ENCODE measurements at places on chromosomes 12 and 14.
A peak's percentile ranks its signal among the peaks of the same experiment; 100 is the strongest.

GRCh38 chr12:7512553-7512952 lies 9.0 kb upstream of the CD163 start:
- peak; percentile 55 for DNase-seq

DNA sequence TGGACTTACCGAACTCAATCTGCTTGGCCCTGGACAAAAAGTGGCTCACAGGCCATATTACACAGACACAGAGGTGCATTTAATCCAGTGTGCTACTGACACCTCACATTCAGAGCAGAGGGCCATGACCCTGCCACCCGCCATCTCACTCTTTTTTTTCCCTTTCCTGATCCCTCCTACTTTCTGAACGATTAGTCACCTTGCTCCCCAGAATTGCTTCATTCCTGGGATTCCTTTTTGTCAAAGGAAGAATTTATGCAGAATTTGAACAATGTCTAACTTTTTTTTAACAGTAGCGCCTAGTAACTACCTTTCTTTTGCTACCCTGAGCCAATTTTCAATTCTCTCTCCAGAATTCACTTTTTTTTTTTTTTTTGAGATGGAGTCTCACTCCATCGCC lies 4.6 kb downstream of the PKP2 start:
- DNase-seq, result no peak

- DNase-seq, result no peak
Measured at GRCh38 chr14:69269381-69269780, 9.4 kb downstream of the GALNT16 start.

DNA sequence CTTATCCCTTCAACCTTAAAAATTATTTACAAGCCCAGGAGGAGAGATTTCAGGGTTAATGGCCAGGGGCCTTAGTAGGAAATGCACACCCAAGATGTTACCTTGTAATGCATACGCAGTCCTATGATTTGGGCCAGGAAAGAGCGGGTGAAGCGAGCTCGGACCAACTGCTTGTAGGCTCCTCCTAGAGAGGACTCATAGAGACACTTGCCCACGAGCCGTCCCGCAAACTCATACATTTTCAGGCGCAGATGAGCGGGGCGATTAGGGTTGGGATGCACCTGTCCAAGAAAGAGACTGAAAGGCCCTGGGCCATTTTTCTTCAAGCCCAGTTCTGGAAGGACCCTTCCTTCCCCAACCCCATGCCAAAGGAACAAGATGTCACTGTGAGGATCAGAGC lies 43.0 kb downstream of the AREL1 start:
- DNase-seq, result no peak

DNA sequence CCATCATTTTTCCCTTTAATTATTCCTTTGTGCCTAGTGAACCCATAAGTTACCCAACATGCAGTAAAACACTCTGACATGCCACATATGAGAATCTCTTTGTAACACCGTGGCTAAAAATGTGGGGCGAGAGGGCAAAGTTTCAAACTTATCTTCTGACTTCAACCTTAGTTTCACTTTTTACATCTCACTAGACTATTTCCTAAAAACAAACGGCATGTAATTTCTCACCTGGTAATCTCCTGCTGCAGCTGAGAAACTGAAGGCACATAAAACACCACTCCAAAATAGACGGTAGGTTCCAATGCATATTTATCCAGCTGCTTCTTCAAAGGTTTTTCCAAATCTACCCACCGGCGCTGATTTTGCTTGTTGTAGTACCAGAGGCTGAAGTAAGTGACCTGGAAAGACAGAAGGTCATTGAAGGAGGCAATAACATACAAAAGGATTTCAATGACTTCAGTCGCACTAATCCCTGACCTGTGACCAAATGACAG lies 37.9 kb downstream of the PTPN21 start:
- DNase-seq, result no peak

DNA sequence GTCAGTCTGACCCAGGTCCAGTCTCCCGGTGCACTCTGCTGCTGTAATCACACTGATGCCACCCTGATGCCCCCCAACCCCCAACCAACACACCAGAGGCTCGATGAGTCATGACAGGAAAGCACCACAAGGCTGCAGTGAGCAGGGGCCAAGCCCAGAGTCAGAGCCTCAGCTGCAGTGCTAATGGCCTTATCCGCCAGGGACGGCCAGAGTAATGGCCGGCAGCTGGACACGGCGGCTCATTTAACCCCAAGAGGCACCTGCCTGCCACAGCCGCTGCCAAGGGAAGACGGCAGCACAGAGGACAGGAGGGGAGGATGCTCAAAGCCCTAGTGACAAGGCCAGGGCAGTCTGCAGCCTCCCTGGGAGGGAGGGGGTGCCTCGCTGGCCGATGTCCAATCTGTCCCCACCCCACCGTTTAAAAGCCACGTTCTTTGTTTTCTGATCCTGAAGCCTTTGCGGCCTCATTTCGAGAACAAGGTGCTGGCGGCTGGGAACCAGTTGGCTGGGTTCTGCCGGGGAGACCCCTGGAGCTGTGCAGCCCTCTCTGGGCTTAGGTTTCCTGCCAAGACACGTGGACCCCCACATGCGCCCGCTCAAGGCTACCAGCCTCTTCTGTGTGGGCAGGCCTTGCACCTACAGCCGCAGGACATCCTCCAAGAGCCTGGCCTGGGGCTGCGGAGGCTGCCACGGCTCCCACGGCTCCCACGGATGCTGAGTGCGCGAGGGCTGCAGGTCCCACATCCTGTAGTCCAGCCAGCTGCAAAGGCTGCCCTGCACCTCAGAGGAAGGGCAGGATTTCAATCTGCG lies 13.1 kb downstream of the CCDC85C start:
- DNase-seq, result peak; percentile 21

GRCh38 chr14:106551265-106551664 lies 1024.9 kb downstream of the TMEM121 start:
- DNase-seq, result no peak

- no peak for DNase-seq
Measured at GRCh38 chr12:104460973-104461698, 4.4 kb downstream of the CHST11 start.

DNA sequence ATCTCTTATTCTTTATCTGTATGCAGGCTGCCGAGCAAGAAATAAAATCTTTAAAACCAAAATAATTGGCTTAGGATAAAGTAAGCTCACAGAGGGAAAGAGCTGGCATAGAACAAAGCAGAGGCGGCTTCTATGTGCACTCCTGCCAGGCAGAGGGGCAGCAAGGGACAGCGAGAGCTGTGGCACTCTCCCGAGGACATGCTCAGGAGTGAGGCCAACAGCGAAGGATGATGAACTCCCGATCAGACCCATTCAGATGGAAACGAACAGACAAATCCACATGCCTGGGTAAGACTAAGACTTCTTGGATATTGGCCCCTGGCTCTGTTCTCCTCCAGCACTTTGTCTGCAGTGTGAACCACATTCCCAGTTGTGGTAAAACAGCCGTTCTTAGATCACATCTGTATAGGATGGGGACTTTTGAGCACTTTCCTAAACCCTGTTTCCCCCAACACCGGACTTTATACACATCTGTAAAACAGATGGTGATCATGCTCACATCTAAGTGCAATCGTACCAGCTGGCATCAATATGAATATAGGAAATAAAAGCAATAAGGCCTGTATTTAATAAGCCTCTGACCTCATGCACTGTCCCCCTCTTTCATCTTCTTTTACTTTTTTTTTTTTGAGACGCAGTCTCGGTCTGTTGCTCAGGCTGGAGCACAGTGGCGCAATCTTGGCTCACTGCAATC lies 134.1 kb downstream of the PPM1H start:
- no peak for DNase-seq

DNA sequence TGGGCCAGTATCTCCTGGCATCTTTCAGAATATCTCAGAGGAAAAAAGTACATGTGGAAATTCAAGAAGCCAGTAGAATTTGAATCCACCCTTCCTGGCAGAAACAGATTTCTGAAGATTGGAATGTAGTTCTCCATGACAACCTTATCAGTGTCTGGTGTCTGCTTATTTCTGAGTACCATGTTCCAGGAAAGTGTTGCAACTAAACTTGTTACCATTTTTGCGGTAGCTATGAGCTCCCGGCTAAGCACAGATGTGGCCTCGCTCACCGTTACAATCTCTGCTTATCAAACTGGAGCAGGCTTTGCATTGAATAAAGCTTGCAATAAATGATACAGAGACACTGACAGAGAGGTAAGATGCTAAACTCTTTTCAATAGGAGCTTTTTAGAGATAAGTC lies 13.0 kb upstream of the ITPR2 start:
- peak; percentile 44 for DNase-seq

DNA sequence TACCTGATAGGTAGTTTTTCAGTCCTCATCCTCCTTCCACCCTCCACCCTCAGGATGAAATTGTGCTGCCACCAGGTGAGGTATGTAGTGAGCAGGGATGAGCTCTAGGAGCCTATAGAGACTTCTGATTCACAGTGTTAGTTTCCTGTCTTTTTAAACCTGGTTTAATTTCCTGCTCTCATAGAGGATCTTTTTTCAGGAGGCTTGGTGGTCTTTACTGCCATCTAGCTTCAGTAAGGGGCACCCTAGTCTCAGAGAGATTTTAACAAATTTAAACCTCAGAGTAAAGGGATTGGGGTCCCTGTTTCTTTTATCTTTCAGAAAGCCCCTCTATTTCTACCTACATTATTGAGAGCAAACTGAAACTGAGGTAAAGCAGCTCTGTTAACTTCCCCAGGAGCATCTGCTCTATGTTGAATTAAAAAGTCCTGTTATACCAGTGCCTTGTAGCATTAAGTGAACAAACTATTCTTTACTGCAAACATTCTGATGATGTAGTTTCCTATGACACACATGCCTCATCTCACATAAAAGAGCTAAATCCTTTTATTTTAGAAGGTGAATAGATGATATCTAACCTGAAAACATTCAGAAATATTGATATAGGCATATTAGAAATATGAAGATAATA lies 172.2 kb upstream of the DDHD1 start:
- no peak for DNase-seq

- no peak for DNase-seq
Measured at GRCh38 chr14:102197317-102197853, 57.7 kb downstream of the WDR20 start.

DNA sequence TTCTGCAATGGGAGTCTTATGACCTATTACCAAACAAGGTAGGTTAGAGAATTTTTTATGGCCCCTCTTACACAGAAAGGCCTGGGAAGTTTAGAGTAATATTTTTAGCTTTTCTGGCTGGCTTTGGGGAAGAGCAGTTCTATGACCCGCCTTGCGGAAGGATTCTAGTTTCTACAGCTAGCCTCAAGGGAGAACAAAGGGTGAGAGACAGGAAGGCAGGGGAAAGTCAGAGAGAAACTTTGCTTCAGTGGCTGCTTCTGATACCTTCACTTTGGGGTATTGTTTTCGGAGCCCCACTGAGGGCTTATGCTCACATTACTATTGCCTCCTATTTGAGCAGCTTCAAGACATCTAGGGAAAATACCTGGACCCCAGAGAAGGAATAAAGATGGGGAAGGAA lies 80.7 kb upstream of the NUDT4 start:
- DNase-seq, result no peak

DNA sequence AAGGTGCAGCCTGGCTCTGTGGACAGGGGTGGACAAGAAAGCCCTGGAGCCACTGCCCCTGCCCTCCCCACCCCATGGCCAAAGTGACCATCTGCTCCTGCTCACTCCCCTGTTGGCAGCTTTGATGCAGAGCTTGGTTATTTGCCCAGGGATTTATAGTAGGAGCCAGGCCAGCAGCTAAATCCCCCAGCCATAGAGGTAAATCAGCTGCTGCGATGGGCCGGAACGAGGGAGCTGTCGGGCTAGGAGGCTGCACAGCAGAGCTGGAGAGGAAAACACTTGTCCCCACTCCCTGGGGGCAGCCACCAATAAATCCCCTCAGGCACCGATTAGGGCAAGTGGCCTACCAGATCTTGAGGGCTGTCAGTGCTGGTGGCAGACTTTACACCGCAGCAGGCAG lies 26.0 kb downstream of the SMUG1 start:
- DNase-seq, result no peak

DNA sequence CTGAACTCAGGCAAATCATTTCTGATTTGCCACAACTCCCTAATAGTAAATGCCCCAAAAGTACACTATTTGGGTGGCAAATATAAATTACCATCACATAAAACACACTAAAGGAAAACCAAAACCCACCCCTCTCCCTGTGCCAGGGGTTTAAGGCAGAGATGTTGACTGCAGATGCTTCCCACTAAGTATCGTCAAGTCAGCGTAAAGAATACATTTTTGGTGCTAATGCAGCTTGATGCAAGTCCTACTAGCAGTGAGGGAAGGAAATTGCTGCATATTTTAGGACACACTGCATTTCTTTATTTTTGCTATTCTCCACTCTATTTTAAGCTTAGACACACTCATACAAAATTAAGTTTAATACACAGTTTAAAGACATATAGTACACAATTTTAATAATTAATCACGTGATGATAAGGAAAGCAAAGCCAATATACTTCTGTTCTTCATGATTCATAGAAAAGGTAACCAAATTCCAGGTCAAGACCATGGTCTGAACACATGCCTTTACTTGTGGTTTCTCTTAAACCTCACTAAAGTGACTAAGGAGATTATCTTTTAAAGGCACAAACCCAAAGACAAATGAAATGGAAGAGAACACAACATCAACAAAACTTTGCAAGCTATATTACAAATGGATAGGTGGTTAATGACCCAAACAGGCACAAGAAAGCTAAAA lies 162.2 kb downstream of the STXBP6 start:
- no peak for DNase-seq

DNA sequence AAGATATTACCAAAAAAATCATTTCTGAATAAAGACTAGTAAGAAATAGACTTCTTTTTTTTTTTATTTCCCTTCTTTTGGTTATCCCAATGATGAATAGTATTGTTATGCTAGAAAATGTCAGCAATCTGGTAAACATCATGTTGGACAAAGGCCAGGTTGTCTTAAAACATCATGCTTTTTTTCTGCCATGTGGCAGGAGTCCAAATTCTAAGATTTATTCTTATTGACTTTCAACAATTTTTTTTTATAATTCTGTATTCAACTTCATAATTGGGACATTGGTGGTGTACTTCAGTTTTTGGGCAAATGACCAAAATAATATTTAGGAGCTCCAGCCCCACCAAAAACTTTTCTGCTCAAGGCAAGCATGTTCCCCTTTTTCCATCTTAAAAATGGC lies 10.5 kb downstream of the DCN start:
- no peak for DNase-seq

DNA sequence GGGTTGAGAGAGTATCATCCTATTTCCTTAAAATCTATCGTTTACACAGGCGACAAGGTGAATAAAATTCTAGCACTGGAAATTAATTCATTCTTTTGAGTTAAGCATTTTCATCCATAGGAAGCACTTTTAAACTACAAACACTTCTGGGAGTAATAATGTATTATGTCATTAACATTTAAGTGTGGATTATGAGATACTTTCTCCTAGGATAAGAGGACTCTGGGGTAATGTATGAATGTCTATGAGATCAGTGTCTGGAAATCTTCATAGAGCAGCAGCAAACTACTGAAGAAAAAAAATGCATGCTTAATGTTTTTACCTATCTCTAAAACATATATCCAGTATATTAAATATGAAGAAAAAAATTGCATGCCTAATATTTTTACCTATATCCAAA lies 86.9 kb downstream of the EPS8 start:
- DNase-seq, result no peak

GRCh38 chr12:101110866-101111265 lies 99.2 kb downstream of the SLC5A8 start:
- DNase-seq, result no peak
